ENCODE measurements at places on chromosomes 13 and 19.

DNA sequence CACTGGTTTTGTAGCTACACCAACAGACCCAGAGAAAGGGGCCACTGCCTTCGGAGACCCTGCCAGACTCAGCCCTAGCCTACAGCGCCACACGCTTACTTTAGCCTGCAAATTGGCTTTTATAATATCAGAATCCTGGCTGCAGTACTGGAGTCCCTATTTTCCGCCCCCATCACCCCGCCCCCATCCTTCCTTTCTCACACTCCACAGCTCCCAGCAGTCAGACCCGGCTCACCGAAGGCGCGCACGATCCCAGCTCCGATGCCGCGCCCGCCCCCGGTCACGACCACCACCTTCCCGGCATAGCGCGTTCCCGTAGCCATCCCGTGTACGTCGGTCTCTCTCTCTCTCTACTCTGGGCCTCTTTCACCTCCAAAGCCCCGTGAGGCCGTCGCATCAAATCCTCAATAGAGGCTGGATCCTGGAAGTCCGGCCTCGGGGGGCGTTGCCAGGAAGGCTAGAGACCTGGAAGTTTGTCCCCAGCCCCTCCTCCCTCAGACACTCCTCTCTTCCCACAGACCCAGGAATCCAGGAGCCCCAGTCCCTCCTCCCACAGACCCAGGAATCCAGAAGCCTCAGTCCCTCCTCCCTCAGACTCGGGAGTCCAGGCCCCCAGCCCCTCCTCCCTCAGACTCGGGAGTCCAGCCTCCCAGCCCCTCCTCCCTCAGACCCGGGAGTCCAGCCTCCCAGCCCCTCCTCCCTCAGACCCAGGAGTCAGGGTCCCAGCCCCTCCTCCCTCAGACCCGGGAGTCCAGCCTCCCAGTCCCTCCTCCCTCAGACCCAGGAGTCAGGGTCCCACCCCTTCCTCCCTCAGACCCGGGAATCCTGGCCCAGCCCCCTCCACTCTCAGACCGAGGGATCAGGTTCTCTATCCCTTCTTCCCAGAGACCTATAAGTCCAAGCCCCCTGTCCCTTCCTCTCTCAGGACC, at the start of gene HSD17B14:
Gene HSD17B14 (minus strand): TSS at position 403 of the 929 bp plus-strand sequence. CDS start 80 bp downstream, at position 323.
- no peak for DNase-seq

- no peak for DNase-seq
Measured at GRCh38 chr13:99270518-99270917, 12.3 kb upstream of the GPR18 start.

DNA sequence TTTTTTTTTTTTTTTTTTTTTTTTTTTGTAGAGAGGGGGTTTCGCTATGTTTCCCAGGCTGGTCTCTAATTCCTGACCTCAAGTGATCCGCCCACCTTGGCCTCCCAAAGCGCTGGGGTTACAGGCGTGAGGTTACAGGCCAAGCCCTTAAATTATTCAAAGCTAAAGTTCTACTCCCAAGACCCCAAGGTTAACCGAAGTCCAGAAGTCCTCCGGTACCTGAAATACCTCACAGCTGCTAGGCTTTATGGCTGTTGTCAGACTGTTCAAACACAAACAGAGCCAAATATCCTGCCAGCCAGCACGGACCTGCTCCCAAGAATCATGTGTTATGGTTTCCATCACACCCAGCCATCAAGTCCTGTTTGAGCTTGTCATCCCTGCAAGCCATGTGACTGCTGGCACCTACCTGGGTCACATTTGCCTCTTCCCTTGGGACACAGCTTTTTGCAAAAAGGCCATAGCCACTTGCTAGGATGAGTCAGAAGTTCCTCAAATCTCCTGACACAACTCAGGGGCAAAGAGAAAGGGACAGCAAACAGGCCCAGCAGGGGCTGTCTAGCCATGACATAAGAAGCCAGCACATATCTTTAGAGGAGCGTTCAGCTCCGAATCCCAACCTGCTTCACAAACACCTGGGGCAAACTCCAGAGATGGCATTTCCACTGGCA, 129.9 kb downstream of the FOXO1 start:
- DNase-seq, result no peak

- no peak for DNase-seq
Measured at GRCh38 chr19:29836409-29836825, 24.6 kb downstream of the CCNE1 start.

GRCh38 chr13:110557610-110558305, 3.8 kb downstream of the RAB20 start:
- no peak for DNase-seq

GRCh38 chr19:7575434-7576040, 20.1 kb upstream of the CAMSAP3 start:
- DNase-seq, result no peak

GRCh38 chr19:737591-738093, 13.3 kb upstream of the MISP start:
- peak; percentile 62 for DNase-seq

GRCh38 chr19:16374436-16374835, 49.8 kb downstream of the KLF2 start:
- DNase-seq, result no peak

GRCh38 chr19:35087393-35087792, 28.2 kb upstream of the FXYD3 start:
- no peak for DNase-seq

GRCh38 chr13:47459512-47459911, 541.6 kb downstream of the SUCLA2 start:
- no peak for DNase-seq

- DNase-seq, result peak; percentile 51
Measured at GRCh38 chr13:30577401-30577852, 40.3 kb upstream of the USPL1 start.

DNA sequence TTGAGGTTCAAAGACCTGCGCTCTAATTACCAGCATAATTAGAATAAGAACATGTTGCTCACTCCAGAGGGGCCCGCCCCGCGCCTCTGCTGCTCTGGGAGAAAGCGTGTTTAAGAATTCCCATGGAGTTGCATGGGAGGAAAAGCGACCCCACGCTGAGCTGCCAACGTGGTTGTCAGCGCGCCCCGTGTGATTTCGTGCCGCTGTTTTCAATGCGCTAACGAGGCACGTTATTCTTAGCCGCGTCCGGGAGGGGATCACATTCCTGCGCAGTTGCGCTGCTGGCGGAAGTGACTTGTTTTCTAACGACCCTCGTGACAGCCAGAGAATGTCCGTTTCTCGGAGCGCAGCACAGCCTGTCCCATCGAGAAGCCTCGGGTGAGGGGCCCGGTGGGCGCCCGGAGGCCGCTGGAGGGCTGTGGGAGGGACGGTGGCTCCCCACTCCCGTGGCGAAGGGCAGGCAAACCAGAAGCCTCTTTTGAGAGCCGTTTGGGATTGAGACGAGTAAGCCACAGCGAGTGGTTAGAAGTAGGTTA, 173.8 kb upstream of the SOX1 start:
- DNase-seq, result no peak

DNA sequence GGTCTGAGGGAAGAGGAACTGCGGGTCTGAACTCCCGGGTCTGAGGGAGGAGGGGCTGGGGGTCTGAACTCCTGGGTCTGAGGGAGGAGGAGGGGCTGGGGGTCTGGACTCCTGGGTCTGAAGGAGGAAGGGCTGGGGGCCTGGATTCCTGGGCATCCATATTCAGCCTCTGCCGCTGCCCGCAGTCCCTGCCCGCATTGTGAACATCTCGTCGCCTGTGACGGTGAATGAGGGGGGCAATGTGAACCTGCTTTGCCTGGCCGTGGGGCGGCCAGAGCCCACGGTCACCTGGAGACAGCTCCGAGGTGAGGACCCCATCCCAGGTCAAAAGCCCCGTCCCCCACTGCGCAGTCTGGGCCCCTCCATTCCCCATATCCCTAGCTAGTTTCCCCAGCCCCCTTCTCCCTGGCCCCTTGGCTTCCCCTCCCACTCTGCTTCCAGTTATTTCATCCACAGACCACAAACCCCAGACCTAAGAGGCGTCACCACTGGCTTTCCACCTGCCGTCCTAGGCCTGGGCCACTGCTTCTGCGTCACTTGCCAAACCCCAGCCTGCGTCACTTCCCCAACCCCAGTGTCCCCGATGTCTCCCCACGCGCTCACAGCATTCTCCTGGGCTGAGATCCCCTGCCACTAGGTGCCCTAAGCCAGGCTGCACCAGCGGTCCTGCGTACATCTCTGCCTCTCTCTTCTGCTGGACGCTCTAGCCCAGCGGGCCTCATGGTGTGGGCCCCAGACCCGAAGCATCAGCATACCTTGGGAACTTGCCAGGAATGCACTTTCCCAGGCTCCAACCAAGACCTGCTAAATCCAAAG, 13.9 kb downstream of the IGLON5 start:
- DNase-seq, result no peak

DNA sequence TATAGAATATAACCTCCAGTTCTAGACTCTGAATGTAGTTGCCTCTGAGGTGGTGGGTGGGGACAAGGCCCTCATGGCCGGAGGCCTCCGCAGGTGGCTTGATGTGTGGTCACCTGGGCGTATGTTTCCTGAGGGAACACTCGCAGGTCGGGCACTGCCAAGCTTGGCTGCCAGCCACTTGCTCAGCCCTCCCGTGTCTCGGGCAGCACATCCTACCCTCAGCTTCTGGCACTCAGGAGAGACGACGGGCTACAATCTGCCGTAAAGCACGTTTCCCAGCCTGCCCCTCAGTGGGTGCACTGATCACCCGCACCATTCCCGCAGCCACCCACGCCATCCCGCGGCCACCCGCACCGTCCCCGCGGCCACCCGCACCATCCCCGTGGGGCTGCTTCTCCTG, 15.2 kb downstream of the THOP1 start:
- DNase-seq, result no peak

DNA sequence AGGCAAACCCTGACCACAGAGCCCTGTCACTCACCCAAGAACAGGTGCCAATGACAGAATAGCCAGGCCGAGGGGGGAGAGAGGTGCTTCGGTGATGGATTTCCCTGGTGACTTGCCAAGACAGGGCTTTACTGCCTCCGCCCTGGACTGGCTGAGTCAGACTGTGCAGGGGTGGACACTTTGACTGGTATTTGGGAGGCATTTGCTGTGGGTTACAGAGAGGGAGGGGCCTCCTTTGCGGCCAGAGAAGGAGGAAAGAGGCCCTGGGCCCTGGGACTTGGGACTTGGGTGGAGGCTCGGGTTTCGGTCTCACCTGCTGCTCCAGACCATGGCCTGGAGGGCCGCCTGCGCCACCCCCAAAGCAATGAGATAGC, 4.6 kb upstream of the EPS8L1 start:
- no peak for DNase-seq

GRCh38 chr19:1889907-1890306, 4.6 kb upstream of the ABHD17A start:
- DNase-seq, result no peak

DNA sequence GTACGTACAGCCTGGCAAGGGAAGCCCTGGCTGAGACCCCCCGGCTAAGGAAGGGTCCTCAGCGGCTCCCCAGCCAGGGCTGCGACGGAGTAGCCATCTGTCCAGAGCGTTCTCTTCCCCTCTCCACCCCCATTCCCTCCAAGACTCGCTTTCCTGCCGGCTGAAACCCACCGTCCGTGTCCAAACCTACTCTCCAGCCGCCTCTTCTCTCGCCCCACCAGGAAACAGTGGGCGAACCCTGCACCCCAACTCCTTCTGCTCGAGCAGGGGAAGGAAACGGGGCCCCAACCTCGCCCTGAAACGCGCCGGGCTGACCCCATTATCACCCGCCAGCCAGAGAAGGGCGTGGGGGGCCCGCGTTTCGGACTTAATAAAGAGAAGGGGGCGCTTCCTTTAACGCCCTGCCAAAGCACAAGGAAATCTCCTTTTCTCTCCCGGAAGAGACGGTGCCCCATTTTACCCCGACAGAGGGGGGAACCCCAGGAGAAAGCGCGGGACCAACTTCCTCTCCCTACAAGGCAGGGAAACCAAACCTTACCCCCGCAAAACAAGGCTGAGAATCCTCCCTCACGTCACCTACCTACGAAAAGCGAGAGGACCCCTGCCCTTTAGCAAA, 2.5 kb downstream of the ZC3H4 start:
- peak; percentile 68 for DNase-seq

GRCh38 chr13:29589967-29590366, 5.5 kb downstream of the SLC7A1 start:
- DNase-seq, result no peak

- DNase-seq, result no peak
Measured at GRCh38 chr13:24308488-24309020, 826 bp upstream of the C1QTNF9 start.

DNA sequence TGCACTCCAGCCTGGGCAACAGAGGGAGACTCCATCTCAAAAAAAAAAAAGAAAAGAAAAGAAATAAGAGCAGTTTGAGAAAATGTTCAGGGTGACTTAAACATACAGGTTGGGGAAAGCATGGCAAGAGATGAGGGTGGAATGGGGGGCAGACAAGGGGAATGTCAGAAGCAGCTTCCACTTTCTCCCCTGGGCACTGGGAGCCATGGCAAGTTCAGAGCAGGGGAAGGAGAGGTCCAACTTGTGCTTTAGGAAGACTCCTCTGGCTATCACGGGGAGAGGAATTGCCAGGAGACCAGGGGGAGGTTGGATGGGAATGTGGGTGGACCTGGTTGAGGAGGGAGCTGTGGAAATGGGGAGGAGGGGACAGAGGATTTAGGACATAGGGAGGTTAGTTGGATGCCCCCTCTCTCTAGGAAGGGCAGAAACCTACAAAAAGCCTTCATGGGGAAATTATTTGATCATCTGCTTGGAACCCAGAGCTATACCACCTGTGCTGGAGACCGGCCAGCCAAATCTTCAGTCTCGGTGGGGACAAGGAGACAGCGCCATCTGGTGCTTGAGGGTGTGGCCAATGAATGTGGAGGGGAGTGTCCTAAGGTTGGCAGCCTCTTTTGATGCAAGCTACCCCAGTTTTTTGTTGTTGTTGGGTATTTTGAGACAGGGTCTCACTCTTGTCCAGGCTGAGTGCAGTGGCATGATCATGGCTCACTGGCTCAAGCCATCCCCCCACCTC, 7.3 kb upstream of the STRN4 start:
- DNase-seq, result peak; percentile 77

- no peak for DNase-seq
Measured at GRCh38 chr13:45811891-45812694, 39.5 kb downstream of the SIAH3 start.

GRCh38 chr13:62846302-62846701, 1430.7 kb upstream of the PCDH20 start:
- no peak for DNase-seq

- DNase-seq, result no peak
Measured at GRCh38 chr19:20252613-20253012, 85.6 kb downstream of the ZNF486 start.

Data from CD4-positive, alpha-beta T cell treated with Interleukin-10 for 1 hour (primary cell).